ENCODE measurements at places on chromosomes 3 and 15.

- no peak for DNase-seq
Observed at GRCh38 chr3:1506090-1506489, 413.3 kb downstream of the CNTN6 start.

DNA sequence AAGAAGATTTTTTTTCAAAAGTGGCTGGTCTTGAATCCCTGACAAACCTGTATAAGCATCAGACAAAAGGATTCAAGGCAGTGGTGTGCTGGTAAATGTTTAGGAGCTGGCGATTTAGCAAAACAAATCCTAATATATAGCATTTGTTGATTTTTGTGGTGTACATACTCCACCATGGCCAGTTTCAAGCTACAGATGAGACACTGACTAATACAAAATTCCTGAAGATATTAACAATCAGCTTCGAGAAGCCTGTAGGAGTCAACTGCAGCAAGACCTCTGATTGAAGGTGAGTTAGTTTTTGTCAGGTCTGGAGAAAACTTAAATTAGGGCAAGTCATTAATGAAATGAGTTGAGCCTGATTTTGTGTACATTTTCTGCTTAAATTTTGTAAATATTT lies 6.7 kb downstream of the STRIT1 start:
- DNase-seq: no peak

GRCh38 chr3:152151216-152151876 lies 117.4 kb upstream of the MBNL1 start:
- no peak for DNase-seq

DNA sequence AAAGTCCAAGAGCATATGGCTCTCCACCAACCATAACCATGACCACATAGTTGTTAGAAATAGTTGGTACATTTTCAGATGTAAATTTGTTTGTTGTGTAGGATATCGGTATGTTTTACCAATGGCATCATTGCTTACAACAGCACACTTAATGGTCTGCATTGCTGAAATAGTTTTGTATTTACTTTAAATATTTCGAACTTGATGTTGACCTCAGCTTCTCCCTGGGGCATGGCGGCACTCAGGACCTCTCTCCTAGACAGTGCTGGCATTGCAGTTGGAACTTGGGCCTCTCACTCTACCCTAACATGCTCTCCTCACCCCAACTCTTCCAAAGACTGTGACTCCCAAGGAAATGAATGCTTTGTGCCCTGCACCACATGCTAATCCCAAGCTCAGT lies 5.0 kb downstream of the SLC22A13 start:
- DNase-seq: no peak

- DNase-seq: no peak
Observed at GRCh38 chr3:46086083-46086437, 58.8 kb upstream of the XCR1 start.

- no peak for DNase-seq
Observed at GRCh38 chr3:169266351-169266750, 397.2 kb downstream of the MECOM start.

DNA sequence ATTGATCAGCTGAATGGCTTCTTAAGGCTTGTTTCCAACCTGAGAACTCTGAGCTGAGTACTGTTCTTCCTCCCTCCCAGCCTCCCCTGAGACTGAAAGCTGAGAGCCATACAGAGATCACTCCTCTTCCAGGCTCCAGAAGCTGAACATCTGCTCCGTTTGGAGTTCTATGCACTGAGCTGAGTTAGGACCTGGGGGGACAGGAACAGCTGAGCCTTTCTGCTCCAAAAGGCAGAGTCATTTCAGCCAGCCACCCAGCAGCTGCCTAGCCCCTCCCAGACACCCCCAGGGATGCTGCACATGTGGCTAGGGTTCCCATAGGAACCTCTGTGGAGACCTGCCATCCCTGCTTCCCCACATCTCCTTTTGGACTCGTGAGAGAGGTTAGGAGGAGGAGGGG lies 64.2 kb upstream of the GLCE start:
- DNase-seq: no peak

GRCh38 chr15:59345326-59345725 lies 27.3 kb downstream of the MYO1E start:
- DNase-seq: no peak

GRCh38 chr3:38616658-38617057 lies 32.8 kb downstream of the SCN5A start:
- no peak for DNase-seq

GRCh38 chr3:7447197-7447769 lies 586.4 kb downstream of the GRM7 start:
- no peak for DNase-seq

DNA sequence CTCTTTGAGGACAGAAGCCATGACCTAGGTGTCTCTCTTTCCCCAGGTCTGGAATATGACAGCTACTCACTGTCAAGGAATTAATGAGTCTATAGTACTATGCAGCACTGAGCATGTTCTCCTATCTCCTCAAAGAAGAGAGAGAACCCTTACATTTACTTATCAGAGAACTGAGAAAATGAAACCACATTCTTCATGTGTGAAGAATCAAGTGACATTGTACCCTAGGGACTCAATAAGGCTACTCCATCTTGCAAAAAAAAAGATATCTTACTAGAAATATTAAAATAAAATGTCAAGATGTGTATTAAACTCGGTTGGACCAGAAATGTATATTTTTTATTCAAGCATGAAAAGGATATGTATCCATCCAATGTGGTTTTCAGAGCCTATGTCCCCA lies 133.2 kb upstream of the COL8A1 start:
- no peak for DNase-seq

DNA sequence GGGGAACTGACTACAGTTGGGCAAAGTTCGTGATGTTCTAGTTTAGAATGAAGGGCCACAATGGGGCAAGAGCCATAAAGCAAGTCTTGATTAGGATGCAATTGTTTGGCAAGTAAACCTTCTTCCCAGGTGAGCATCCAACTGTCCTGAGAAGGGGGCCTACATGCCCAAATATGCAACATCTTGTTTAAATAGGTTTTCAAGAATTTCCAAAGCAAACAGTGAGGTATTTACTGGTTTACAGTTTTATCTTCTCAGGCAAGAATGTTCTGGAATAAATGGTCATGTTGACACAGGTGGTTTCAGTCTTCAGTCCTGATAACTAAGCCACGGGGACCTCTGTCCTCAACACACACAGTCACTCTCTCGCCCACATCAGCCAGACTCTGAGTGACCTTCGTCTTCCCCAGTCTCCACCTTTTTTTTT lies 90.3 kb upstream of the FAM174B start:
- no peak for DNase-seq
